ENCODE measurements at places on chromosomes 12 and 14. TPM values are rescaled to one million over a fixed set of nuclear protein-coding genes. Genes with fewer than 3 reads are reported as not detected.

KRT82 gene
- not detected for total RNA-seq

GRCh38 chr12:97487470-97487869 lies 24.9 kb downstream of the RMST start:
- no peak for DNase-seq

GRCh38 chr12:120264086-120264903 lies 1.2 kb downstream of the PXN start:
- no peak for DNase-seq

DNA sequence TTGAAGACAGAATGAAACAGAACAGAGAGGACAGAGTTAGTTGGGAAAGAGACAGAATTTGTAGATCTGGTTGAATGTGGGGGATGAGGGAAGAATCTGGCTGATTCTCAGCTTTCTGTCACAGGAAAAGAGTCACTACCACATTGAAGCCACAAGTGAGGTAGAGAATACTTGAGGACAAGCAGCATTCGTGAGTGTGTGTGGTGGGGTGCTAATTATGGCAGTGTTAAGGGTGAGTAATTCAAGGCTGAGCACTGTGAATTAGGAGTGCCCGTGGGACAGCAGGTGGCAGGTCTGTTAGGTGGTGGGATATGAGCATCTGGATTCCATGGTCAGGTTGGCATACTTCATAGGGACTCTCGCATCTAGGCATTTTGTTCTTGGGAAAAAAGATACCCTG lies 347.4 kb upstream of the PRICKLE1 start:
- no peak for DNase-seq

GRCh38 chr14:66140963-66141362 lies 345.2 kb upstream of the CCDC196 start:
- DNase-seq = no peak

TSPAN11 gene
- total RNA-seq = not detected

DNA sequence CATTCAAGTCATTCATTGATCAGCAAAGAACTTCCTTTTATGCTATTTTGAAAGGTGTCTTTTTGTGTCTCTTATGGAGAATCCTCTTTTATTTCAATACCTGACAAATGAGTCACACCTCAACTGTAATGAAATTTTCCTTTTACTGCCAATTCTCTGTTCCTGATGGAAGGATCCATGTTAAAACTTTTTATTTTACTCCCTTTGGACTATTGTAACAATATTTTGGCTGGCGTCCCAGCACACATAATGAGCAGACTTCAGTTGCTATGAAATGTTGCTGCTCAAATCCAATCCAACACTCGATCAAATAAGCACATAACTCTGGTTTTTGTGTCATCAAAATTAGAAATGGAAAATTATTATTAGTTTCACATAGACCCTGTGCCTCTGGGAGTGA lies 21.9 kb upstream of the SLC15A5 start:
- DNase-seq = no peak
